ENCODE measurements at places on chromosomes 13 and 19.

DNA sequence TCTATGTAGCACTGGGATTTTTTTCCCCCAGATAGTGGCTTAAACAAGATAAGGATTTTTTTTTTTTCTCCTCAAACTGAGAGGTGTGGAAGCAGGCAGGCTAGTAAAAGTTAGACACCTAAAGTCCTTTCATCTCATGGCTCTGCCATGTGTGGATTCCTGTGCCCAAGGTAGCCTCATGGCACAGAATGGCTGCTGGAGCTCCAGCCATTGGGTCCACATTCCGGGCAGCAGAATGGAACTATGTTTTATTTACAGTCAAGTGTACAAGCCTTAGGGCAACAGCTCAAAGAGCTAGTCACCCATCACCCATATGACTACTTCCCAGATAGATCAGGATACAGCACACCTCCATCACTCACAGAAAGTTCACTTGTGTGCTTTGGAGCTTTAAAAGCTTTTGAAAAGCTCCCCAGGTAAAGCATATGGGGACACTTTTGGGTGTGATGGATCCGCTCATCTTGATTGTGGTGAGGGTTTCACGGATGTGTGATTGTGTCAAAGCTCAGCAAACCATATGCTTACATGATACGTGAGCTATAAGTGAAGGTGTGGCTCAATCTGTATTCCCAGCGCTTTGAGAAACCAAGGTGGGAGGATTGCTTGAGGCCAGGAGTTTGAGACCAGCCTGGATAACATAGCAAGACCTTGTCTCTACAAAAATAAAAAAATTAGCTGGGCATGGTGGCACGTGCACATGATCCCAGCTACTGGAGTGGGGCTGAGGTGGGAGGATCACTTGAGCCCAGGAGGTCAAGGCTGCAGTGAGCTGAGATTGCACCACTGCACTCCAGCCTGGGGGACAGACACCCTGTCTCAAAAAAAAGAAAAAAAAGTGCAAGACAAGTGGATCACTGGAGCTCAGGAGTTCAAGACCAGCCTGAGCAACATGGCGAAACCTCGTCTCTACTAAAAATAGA is 18.1 kb downstream of the PGLS start:
- no peak for DNase-seq

GRCh38 chr19:5189318-5189607 is 151.3 kb downstream of the PTPRS start:
- DNase-seq, result no peak

DNA sequence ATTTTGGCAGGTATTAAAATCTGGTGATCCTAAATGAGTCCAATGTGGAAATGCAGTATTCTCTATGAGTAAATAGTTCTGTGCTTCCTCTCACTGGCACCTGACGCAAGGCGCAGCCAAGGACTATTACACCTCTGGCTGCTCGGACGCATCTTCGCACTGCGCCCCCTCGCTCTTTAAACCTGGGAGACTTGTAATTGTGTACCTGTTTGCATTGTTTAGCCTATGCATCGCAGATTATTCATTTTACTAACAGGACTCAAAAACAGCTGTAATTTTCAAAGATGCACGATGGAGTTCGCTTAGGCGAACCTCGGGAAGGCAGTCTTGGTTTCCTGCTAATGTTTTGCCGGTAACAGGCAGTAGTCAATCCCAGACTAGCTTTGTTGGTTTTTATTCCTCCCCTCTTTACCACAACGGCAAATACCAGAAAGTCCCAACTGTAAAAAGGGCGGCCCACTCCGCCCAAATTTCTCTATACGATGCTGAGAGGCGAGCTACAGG is 113.2 kb downstream of the KCNRG start:
- no peak for DNase-seq

DNA sequence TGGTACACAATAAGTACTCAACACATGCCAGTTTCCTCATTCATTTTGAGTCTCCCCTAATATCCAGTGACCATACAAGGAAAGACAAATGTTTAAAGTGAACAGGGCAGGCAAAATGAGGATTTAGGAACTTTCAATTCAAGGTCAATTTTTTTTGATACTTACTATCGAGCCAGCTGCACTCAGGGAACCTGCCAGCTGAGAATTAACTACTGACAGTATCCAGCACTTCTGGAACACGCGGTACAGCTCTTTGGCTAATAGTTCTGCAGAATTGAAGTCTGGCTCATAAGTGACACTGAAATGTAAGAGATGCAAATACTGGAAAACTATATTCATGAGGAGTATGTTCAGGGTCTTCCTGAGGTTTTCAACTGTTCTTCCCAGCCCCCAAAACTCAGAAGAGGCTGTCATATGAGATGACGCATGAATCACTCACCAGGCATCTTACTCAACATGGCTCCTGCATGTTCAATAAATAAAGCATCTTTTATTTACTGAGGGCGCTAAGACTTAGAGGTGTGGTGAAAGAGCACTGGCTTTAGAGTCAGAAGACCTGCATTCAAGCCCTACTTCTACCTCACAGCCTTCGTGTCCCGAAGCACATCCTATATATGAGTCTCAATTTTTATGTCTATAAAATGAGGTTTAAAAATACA is 25.6 kb downstream of the RUBCNL start:
- no peak for DNase-seq

DNA sequence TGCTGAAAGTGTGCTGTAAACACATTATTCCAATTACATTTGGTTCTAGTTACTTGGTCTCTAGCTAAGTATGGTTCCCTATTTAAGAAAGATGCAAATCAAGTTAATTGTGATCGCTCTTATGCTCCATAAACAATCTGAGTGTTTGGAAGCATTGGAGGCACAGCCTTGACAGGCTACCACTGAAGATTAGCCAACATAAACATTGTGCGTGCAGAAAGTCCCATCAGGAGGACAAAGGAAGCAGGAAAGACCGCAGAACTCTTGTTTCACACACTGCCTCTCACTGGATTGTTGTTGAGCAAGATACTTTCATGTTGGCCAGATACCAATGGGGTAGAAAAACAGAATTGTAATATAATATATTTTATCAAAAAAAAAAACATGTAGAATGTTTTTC is 814.4 kb downstream of the EFNB2 start:
- no peak for DNase-seq

DNA sequence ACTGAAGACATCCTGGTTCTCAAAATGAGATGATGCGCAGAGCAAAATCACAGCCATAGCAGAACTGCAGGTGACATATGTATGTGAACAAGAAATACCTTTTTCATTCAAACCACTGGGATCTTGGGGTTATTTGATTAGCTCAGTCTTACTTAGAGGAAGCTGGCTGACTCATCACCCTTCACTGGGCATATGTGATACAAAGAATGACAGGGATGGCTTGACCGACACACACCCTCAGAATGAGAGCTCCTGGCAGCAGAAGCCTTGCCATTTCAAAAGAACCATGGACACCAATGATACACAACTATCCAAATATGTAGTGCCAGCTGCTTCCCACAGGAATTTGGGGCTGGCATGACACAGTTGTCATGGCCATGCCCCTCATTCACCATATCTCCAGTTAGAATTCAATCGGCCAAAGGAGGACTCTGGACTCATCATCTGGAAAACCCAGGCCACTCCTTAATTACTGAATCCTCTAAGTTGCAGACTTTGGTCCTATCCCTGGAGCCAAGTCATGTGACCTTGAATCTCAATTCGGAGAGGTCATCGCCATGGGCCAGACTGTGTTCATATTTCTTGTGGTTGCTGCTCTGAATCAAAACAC is 115.8 kb downstream of the KATNAL1 start:
- DNase-seq, result no peak

DNA sequence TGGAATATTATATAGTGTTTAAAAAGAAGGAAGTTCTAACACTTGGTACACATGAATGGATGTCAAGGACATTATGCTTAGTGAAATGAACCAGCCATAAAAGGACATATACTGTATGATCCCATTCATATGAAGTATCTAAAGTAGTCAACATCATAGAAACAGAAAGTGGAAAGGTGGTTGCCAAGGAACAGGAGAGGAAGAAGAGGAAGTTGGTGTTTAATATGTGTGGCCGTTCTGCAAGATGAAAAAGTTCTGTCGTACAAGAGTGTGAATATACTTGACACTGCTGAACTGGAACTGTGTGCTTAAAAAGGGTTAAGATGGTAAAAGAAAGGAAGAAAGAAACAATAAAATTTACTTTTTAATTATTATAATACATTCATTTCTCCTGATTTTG is 33.1 kb upstream of the C1QTNF9 start:
- DNase-seq, result no peak

All from hematopoietic multipotent progenitor cell treated with erythropoietin and hydrocortisone succinate and interleukin-3 and kit ligand, for 8 days (in vitro differentiated cells).